Fibroblast of skin of left biceps (primary cell): ENCODE measurements at places on chromosomes 13 and 19.
A peak's percentile ranks its signal among the peaks of the same experiment; 100 is the strongest.

DNA sequence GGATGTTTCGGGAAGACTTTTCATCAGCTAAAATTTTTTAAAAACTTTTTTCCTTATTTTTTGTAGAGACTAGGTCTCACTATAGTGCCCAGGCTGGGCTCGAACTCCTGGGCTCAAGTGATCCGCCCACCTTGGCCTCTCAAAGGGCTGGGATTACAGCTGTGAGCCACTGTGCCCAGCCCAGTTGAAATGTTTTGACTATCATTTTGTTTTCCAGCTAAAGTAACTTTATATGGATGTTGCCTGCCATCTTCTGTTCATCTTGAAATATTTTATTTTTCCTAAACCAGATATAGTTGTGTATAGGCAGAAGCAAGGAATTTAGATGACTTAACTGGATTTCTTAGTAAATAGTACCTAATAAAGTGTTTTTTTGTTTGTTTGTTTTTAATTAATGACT is 7.0 kb downstream of the CAB39L start:
- no peak for DNase-seq

GRCh38 chr13:23718996-23719395 is 148.8 kb downstream of the TNFRSF19 start:
- DNase-seq: no peak

GRCh38 chr13:72246396-72246795 is 379.4 kb upstream of the DACH1 start:
- no peak for DNase-seq

DNA sequence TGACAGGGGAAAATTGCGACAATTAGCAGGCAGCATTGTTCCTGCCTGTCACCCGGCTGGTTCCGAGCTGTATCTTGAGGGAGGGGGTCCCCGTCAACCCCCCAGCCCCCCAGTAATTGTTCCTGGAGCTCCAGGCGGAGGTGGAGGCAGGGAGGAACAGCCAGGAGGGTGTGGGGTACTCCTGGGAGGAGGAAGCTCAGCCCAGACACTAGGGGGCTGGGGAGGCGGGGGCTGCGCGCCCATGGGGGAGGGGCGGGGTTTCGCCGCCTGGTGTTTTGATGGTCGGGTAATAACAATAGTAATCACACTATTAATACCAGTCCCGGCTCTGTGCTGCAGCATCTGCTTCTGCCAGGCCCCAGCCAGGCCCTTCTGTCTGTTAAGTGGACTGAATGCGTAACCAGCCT is 8.6 kb downstream of the NPAS1 start:
- no peak for DNase-seq

DNA sequence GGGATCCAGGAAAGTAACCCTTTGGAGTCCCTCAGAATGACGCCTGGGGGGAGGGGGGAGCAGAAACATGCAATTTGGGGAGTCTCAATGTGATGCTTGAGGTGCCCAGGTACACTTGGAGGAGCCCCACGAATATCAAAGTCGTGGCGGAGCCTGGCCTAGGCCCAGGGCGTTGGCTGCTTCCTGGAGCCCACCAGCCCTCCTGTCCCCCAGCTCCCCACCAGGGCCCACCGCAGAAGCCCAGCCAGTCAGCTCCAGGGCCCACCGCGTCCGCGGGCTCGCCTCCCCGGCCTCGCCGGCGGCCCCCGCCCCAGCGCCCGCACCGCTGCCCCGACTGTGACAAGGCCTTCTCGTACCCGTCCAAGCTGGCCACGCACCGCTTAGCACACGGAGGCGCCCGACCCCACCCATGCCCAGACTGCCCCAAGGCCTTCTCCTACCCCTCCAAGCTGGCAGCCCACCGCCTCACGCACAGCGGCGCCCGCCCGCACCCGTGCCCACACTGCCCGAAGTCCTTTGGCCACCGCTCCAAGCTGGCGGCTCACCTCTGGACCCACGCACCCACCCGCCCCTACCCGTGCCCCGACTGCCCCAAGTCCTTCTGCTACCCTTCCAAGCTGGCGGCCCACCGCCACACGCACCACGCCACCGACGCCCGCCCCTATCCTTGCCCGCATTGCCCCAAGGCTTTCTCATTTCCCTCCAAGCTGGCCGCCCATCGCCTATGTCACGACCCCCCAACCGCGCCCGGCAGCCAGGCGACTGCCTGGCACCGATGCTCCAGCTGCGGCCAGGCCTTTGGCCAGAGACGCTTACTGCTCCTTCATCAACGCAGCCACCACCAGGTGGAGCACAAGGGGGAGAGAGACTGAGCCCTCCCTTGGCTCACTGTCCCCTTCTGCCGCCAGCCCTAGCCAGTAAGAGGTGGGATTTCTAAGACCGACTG is 2.1 kb downstream of the ZNF575 start:
- DNase-seq: no peak

DNA sequence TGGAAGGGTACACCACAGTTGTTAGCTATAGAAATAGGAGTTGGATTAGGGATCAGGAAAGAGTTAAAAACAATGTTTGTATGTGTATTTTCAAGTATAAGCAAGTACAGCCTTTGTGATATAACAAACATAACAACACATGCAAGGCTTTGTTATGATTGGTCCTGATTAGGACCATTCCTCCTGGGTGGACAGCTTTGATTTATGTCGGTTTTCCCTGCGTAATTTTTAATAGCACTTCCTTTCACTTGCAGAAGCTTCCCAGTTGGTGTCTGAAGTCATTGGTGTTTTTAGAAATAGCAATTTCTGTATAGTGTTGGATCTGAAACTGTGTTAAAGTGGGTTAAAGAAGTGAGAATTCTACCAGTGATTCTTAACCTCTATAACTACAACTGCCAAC is 10.0 kb downstream of the FNDC3A start:
- DNase-seq: no peak

- no peak for DNase-seq
Observed at GRCh38 chr13:77460195-77460594, 75.3 kb upstream of the SCEL start.

DNA sequence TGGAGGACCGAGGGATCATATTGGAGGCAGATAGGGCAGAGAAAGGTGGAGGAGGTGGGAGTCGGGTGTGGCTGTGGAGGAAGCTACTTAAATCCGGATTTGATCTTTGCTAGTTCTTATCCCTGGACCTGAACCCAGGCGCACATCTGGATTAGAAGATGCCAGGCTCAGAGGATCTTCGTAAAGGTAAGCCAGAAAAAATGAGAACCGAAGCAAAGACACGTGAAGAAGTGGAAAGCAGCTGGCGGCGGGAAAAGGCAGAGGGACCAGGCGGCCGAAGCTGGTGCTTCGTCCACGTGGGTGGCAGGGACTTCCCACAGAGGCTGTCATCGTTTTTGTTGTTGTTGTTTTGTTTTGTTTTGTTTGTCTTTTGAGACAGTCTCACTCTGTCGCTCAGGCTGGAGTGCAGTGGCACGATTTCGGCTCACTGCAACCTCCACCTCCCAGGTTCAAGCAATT is at the start of gene DPRX:
Gene DPRX, plus strand, starts transcription at position 51 of the 459 bp plus-strand sequence. Its CDS starts 108 bp downstream, at position 159.
- no peak for DNase-seq

- peak; percentile 68 for DNase-seq
Observed at GRCh38 chr13:67977066-67977465, 746.9 kb upstream of the PCDH9 start.

DNA sequence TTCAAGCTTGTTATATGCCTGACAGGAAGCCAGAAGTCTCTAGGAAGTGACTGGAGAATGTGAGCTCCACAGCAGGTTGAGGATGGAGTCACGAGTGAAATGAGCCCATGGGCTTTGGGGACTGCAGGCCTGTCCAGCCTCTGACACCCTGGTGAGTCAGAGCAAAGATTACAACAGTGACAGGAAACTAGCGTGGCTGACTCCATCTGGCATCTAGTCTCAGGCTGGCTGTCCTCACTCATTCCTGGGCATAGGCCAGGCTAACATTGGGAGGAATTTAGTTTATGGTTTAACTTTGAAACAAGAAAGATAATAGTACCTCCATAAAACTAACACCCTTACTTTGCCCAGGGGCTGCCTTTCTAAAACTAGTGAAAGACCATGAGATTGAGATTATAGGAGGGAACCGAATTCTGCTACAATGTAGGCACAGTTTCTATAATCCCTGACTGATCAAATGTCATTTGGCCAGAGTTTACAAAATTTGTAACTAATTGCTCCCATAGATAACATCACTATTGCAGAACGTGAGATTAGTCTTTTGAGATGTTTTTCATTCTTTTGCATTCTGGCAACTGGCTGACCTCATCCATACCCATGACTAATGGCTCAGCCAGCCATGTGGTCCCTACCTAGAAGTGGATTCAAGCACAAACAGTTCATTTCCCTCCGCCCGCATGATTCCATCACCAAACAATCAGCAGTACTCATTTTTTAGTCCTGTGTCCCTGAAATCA is 28.4 kb downstream of the PSG1 start:
- peak; percentile 85 for DNase-seq

GRCh38 chr13:72295153-72295552 is 428.1 kb upstream of the DACH1 start:
- DNase-seq: no peak

GRCh38 chr13:53507741-53508140 is 479.1 kb downstream of the OLFM4 start:
- no peak for DNase-seq

DNA sequence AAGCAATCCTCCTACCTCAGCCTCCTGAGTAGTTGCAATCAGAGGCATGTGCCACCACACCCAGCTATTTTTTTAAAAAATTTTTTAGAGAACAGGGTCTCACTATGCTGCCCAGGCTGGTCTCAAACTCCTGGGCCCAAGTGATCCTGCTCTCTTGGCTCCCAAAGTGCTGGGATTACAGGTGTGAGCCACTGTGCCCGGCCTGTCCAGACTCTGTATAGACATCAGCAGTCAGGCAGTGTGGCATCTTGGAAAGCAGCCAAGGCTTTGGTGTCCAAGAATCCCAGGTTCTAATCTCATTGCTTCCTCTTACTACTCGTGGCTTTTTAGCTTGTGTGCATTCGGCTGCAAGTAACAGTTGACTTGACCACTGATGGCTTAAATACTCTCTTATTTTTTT is 43.4 kb downstream of the BICRA start:
- DNase-seq: no peak

- DNase-seq: no peak
Observed at GRCh38 chr13:60794751-60795150, 397.7 kb downstream of the TDRD3 start.

DNA sequence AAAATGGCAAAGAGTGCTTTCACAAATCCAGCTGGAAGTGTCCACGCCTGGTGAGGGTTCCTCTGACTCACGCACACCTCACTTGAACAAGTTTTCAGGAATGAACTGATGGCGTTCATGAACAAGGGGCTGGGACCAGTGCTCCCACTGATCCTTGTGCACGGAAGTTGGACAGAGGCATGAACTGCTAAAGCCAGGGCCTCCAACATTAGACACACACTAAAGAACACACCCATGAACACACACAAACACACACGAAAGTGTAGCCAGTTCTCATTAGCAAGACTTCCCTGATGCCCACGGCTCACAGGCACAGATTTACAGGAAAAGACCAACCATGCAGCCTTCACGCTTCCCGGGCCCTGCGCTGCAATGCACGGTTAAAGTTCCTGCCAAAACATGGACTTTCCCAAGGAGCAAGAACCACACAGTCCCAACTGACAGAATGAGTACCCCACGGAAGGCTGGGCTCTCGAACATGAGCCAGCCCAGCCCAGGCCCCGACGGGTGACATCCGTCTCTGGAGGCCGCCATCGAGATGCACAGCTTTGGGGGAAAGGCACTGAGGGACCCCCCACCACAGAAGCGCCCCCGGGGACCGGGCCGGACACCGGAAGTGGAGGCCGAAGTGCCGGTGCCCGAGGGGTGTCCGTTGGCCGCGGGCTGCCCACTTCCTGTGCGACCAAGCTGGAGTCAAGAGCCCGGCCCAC is 808 bp downstream of the DNMT1 start:
- DNase-seq: no peak

- no peak for DNase-seq
Observed at GRCh38 chr13:114124431-114124830, 8.0 kb downstream of the RASA3 start.

GRCh38 chr19:30263830-30264381 is 108.3 kb upstream of the ZNF536 start:
- no peak for DNase-seq

- DNase-seq: no peak
Observed at GRCh38 chr13:112451512-112452379, 75.6 kb downstream of the SPACA7 start.

GRCh38 chr19:3338541-3339181 is 27.7 kb upstream of the NFIC start:
- no peak for DNase-seq

- DNase-seq: no peak
Observed at GRCh38 chr13:46659413-46660065, 106.6 kb downstream of the LRCH1 start.

- DNase-seq: no peak
Observed at GRCh38 chr13:49985129-49985528, 11.7 kb upstream of the TRIM13 start.

- no peak for DNase-seq
Observed at GRCh38 chr13:99442273-99442895, 58.9 kb upstream of the TM9SF2 start.

GRCh38 chr13:90448466-90449037 is 898.9 kb upstream of the MIR17HG start:
- no peak for DNase-seq

DNA sequence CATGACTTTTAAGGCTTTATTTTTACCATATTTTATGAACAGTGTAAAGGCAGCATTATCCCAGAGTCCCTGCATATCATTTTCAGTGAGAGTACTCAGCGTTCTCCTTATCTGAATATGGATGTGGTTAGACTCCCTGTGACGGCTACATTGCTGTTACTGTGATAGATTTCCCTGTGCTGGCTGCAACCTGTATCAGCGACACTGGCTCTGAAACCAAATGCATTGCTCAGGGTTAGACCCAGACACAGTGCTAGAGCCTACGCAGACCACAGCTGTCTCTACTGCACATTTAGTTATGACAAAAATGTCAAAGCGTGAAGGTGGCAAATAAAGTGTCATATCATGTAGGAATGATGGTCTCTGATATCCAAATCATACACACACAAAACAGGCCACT is 138.0 kb downstream of the ENOX1 start:
- DNase-seq: no peak

DNA sequence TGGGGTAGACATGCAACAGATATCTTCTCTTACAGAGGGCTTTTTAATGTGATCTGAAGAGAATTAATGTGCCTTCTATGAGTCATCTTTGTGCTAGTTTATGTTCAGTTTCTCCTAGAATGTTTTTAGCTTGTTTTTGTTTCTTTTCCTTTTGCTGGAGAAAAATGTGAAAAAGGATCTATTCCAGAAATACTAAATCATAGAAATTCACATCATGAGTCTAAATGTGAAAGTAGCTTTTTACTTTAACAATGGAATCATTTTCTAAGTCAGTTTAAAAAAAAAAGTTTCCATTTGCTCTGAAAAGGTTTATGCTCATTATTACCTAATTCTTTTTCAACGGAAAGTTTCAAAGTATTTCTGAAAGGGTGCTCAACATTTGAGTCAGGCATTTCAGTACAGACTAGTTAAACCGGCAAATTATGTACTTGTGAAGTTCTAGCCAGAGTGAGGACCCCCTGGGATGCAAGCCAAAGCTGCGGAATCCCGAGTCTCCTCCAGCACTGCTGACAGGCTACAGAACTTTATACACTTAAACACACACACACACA is 72.9 kb downstream of the SPATA13 start:
- DNase-seq: peak; percentile 33
